Right lobe of liver (tissue), 6 donors: ENCODE measurements at places on chromosomes 1 and 21. TPM values are rescaled to one million over a fixed set of nuclear protein-coding genes. Genes with fewer than 3 reads are reported as not detected.
A peak's percentile ranks its signal among the peaks of the same experiment; 100 is the strongest.

DNA sequence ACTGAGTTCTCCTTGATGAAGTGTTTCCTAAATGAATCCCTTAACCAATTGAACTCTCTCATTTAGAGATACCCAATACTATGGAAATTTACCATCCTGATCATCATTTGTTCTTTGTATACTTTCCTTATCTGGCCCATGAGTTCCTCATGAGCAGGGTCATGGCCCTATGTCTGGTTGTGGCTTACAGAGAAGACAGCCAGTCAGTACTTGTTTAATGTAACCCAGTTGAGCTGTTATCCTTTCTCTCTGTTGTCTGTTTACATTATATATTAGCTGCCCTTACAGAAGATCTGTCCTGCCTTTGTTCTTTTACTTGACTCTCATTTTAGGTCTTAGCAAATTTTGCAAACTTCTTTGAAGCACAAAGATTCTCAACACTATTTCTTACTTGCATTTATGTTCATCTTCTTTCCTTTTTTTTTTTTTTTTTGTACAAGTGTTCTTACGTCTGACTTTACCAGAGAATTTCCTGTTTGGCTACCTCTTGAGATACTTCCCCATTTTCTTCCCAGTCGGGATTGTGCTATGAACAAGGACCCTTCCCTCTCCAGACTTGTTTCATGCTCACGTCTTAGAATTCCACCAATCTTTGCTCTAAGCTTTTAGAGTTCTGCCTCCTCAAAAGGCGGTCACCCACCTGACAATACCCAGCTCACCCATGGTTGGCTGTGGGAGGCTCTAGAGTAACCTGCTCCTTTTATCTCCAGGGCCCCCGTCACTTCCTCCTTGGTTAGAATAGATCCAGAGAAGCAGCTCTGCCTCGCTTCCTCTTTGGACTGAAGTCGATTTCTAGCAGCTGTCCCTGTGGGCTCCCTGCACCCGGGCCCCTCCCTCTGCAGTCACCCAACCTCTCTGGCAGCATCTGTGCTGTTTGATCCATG lies 53.6 kb upstream of the RUNX1 start:
- no peaks in the 10 kb centered on the region for H3K27me3 ChIP-seq
- no peaks in the 10 kb centered on the region for H3K36me3 ChIP-seq
- no peak for DNase-seq
- no peak overlapping the region for H3K4me3 ChIP-seq
- H3K4me1 ChIP-seq, result no peaks in the 10 kb centered on the region
- no peak overlapping the region for H3K27ac ChIP-seq

DNA sequence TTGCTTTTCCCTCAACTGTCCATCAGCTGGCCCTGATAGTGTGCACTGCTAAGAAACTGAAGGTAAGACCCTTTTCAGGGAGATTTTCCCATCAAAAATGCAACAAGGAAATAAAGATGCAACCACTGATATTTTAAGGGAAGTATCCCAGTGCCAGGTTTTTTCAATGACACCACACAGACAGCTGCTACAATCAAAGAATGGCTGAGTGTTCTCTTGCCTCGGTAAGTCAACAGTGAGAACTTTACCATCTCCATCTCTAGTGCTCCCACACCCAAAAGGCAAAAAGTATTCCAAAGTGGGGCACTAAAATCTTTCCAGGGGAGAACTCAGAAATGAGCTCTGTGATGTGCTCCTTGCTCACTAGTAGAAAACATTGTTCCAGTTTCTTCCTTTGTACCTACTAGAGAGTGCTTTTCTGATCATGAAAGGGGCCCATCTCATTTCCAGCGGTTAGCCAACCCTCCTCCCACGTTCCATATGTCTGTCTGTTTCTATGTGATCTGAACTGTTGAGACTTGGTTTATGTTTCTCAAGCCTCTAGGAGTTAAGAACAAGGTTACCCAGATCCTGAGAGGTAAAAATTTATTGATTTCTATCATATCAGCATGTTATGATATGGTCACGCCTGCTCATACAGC lies 67.6 kb upstream of the NEK2 start:
- H3K36me3 ChIP-seq, result no peaks in the 10 kb centered on the region
- no peak overlapping the region for H3K27ac ChIP-seq
- DNase-seq, result no peak
- no peak overlapping the region for H3K4me3 ChIP-seq
- H3K4me1 ChIP-seq, result no peaks in the 10 kb centered on the region

Gene HPCAL4
- not detected for total RNA-seq

Gene OLFML2B
- total RNA-seq, result 1.8 TPM

DNA sequence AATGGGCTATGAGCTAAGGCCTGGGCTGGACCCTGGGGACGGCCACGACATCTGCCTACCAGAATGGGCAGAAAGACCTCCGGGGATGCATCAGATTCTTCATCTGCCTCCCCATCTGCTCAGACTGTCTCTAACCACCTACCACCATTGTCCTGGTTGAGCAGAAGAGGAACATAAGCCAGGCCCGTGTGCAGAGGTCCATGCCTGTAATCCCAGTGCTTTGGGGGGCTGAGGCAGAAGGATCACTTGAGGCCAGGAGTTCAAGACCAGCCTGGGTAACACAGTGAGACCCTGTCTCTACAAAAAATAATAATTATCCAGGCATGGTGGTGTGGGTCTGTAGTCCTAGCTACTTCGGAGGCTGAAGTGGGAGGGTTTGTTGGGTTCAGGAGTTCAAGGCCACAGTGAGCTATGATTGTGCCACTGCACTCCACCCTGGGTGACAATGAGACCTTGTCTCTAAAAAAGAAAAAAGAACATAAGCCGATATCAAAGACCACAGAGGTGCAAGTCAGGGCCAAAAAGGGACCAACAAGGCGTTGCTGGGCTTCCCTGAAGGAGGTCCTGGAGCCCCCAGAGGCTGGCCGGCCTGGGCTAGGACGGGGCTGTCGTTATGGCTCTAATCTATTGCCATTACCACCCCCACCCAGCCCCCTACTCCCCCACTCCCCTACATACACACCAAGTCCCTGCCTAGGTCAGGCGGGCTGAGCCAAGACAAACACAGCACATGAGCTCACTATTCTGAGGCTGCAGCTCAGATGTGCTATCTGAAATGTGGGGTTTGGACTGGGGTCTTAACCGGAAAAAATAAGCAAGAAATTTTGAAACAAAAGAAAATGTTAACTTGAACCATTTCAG lies 239.2 kb upstream of the RAB4A start:
- no peaks in the 10 kb centered on the region for H3K27me3 ChIP-seq
- no peak for DNase-seq
- no peak overlapping the region for H3K27ac ChIP-seq
- peaks cover 9% of the 10 kb centered on the region for H3K4me1 ChIP-seq
- no peaks in the 10 kb centered on the region for H3K36me3 ChIP-seq

Gene S100A14
- 6.1 TPM for total RNA-seq

DNA sequence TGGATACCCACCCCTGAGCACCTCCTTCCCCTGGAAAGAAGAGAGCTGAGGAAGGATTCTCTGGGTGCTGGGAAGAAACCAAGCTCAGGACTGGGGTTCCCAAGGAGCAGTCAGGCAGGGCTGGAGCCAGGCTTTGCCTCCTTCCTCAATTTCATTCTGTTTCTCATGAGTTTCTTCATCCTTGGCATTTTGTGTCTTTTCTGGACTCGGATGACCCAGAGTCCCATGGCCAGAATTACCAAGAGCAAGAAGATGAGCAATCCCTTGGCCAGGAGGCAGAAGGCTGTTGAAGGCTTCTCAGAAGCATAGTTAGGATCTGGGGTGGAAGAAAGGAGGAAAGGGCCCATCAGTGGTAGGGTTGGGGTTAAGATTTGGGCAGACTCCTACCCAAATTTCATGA lies 2.5 kb downstream of the SLAMF9 start:
- H3K36me3 ChIP-seq, result no peaks in the 10 kb centered on the region
- no peak overlapping the region for H3K4me3 ChIP-seq
- H3K4me1 ChIP-seq, result no peaks in the 10 kb centered on the region
- H3K27me3 ChIP-seq, result no peaks in the 10 kb centered on the region
- H3K27ac ChIP-seq, result no peak overlapping the region

DNA sequence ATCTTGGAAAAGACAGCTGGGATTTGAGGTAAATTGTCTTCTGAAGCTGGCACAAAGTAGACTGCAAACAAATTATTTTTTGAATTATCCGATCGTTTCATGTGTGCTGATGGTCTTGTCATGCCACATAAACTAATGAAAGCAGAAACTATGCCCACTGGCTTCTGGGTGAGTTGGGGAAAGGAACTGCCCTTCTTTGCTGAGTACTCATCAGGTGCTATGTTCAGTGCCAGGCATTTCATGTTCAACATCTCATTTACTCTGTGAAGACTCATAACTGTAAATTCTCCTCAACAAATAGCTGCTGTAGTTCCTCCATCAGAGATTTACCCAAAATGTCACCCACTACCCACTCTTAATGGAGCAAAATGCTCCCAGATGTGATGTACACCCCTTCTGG lies 1.2 kb downstream of the TRIT1 start:
- H3K27me3 ChIP-seq, result no peaks in the 10 kb centered on the region
- no peak for DNase-seq
- H3K4me1 ChIP-seq, result peaks cover 14% of the 10 kb centered on the region
- H3K36me3 ChIP-seq, result no peaks in the 10 kb centered on the region
- peak overlapping the region; percentile 100 for H3K4me3 ChIP-seq
- H3K27ac ChIP-seq, result no peak overlapping the region

DNA sequence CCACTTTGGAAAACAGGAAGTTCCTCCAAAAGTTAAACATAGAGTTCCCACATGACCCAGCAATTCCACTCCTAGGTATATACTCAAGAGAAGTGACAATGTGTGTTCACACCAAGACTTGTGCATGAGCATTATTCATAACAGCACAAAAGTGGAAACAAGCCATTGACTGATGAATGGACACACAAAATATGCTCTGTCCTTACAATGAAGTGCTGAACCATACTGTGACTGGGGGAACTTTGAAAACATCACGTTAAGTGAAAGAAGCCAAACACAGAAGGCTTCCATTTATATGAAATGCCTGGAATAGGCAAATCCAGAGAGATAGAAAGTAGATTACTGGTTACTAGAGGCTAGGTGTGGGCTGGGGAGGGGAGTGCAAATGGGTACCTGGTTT lies 150.3 kb downstream of the ZSCAN20 start:
- no peak for DNase-seq
- H3K36me3 ChIP-seq, result no peaks in the 10 kb centered on the region
- H3K27ac ChIP-seq, result no peak overlapping the region
- H3K4me1 ChIP-seq, result no peaks in the 10 kb centered on the region

Gene AKR7A3
- 117 TPM for total RNA-seq

DNA sequence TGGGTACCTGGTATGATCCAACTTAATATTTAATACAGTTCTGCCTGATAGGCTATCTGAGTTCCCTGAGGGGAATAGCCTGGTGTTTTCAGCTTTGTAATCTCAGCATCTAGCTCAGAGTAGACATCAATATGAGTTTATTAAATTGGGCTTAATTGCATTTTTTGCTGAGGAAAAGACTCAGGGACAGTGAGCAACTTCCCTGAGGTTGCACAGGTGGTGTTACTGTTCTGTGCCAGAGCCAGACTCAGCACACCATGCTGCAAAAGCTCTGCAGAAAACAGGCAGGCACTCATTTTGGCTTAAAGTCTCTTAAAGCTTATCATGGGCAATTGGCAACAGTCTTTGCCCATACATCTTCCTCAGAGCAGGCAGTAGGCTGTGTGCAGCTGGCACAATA lies 90.5 kb upstream of the JUN start:
- no peaks in the 10 kb centered on the region for H3K36me3 ChIP-seq
- no peaks in the 10 kb centered on the region for H3K27me3 ChIP-seq
- no peaks in the 10 kb centered on the region for H3K4me1 ChIP-seq

Gene LRRC8B
- total RNA-seq, result 5.5 TPM

Gene FCRL4
- not detected for total RNA-seq

- no peak overlapping the region for H3K27ac ChIP-seq
- no peaks in the 10 kb centered on the region for H3K4me1 ChIP-seq
- no peaks in the 10 kb centered on the region for H3K27me3 ChIP-seq
- no peak for DNase-seq
These were observed 98.3 kb downstream of the LYPLAL1 start for GRCh38 chr1:219271818-219272535.

GRCh38 chr1:151368393-151369301 lies 3.9 kb downstream of the SELENBP1 start:
- H3K27ac ChIP-seq, result peak overlapping the region; percentile 40
- H3K36me3 ChIP-seq, result peaks cover 39% of the 10 kb centered on the region
- no peak overlapping the region for H3K4me3 ChIP-seq
- DNase-seq, result peak; percentile 92

Gene RGS1
- total RNA-seq, result 9.0 TPM

Gene UBE2U
- total RNA-seq, result not detected

Gene PLEKHA6
- 18.7 TPM for total RNA-seq

Gene ICOSLG
- total RNA-seq, result 2.7 TPM

- H3K36me3 ChIP-seq, result no peaks in the 10 kb centered on the region
- H3K27ac ChIP-seq, result no peak overlapping the region
- DNase-seq, result no peak
- H3K27me3 ChIP-seq, result no peaks in the 10 kb centered on the region
- H3K4me3 ChIP-seq, result no peak overlapping the region
These were observed 356.6 kb upstream of the SNX7 start for GRCh38 chr1:98304888-98305287.

GRCh38 chr1:202275061-202275770 lies 66.5 kb downstream of the UBE2T start:
- H3K27ac ChIP-seq, result no peak overlapping the region
- H3K27me3 ChIP-seq, result no peaks in the 10 kb centered on the region
- H3K36me3 ChIP-seq, result no peaks in the 10 kb centered on the region
- no peak for DNase-seq

Gene SFN
- 2.5 TPM for total RNA-seq

DNA sequence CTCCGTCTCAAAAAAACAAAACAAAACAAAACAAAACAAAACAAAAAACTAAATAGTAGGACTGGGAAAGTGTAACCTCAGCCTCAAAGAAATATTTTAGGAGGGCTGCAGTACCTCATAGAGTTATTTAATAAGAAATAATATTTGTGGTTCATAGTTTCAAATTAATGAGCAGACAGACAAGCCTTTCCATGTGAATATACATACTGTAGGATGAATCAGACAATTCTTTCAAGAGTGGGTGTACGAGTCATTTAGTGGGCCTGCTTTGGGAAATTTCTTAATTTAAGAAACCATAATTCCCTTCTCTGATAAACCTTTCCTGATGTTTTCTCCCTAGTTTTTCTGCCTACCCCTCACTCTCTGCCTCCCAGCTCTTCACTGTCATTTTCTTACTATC lies 52.5 kb downstream of the CDC14A start:
- DNase-seq, result no peak
- H3K36me3 ChIP-seq, result no peaks in the 10 kb centered on the region
- no peak overlapping the region for H3K4me3 ChIP-seq
- no peaks in the 10 kb centered on the region for H3K4me1 ChIP-seq
- no peaks in the 10 kb centered on the region for H3K27me3 ChIP-seq

GRCh38 chr21:38660333-38661196 lies 145.2 kb upstream of the ETS2 start:
- H3K36me3 ChIP-seq, result no peaks in the 10 kb centered on the region
- peak overlapping the region; percentile 37 for H3K4me3 ChIP-seq
- H3K4me1 ChIP-seq, result no peaks in the 10 kb centered on the region
- H3K27ac ChIP-seq, result peak overlapping the region; percentile 25
- DNase-seq, result no peak

GRCh38 chr1:52511851-52512615 lies 40.9 kb downstream of the TUT4 start:
- H3K27ac ChIP-seq, result no peak overlapping the region
- H3K4me3 ChIP-seq, result no peak overlapping the region
- no peak for DNase-seq

GRCh38 chr1:3680488-3681230 lies 28.3 kb downstream of the TP73 start:
- H3K4me1 ChIP-seq, result no peaks in the 10 kb centered on the region
- H3K27ac ChIP-seq, result no peak overlapping the region
- no peaks in the 10 kb centered on the region for H3K27me3 ChIP-seq
- DNase-seq, result no peak
- H3K36me3 ChIP-seq, result no peaks in the 10 kb centered on the region
- no peak overlapping the region for H3K4me3 ChIP-seq

GRCh38 chr1:211326140-211326527 lies 499 bp upstream of the TRAF5 start:
- no peaks in the 10 kb centered on the region for H3K27me3 ChIP-seq
- peak overlapping the region; percentile 64 for H3K4me3 ChIP-seq
- no peak for DNase-seq
- no peaks in the 10 kb centered on the region for H3K36me3 ChIP-seq
- H3K4me1 ChIP-seq, result no peaks in the 10 kb centered on the region
